Hematopoietic multipotent progenitor cell treated with erythropoietin and hydrocortisone succinate and interleukin-3 and kit ligand, for 17 days (in vitro differentiated cells): ENCODE measurements at places on chromosomes 2 and 18.

DNA sequence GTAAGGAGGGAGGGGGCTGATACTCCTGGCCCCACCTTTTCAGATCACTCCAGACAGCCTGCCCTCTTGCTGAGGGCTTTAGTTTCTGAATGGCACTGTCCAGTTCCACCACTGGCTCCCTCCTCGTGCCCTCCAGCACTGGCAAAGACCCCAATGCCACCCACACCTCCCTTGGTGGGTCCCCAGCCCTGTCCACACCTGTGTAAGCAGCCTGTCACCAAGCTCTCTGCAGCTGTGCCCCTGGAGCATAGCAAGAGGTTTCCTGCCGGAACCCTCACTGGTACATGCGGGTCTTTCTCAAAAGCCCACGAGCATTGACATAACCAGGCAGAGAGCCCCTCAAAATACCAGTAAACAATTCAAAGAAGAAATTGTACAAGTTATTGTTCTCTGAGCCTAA, 17.6 kb upstream of the KIF1A start:
- DNase-seq, result no peak

DNA sequence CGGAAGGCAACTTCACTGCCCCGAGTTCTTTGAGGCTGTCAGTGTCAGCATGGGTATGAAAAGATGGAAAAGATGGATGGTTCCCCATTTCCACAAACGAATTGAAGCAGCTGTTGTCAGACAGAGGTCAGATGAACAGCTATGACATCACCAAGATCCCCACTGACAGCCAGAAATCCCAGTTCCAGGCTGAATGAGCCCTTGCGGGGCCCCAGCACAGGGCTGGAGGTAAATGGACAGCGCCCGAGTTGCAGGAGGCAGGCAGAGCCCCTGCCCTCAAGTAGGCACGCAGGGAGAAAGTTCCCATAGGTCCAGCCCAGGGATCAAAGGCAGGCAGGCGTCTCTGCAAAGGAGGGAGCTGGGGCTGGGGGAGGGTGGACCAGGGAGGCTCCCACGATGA, 169.5 kb upstream of the AGAP1 start:
- DNase-seq, result no peak

GRCh38 chr2:169715379-169716237, 18.0 kb upstream of the KLHL23 start:
- DNase-seq, result peak; percentile 45

GRCh38 chr2:206693399-206694137, 24.6 kb downstream of the DYTN start:
- peak; percentile 61 for DNase-seq

DNA sequence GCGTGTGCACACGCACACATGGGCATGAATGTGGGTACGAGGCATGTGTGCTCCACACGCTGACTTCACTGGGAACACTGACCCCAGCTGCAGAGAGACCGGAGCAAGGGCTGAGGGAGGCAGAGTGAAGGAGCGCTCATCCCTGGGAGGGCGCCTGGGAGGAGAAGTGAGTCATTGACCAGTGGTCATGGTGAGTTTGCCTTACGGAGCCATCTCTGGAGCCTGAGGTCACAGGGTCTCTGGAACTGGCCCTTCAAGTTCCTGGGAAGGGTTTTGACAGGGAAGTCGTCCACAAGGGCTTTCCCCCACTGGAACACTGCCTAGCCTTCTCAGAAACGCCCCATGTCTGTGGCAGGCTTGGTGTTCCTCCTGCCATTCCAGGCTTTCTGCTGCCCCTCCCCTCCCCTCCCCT, 14.3 kb upstream of the TMEM185B start:
- no peak for DNase-seq

DNA sequence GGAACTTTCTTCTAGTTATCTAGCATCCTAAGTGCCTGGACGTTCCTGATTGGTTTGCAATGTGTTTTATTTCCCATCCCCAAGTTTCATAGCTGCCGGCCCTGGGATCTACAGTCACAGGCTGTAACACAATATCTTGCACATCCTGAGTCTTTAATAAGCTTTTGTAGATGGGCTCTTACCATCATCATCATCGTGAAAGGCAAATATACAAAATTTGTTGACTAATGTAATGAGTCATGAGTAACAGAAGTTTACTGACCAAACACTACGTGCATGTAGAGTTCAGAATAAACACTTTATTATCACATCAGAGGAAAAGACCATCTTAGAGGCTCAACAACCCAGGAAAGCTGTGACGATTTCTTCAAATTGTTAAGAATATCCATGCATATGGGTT, 8.1 kb upstream of the TYMS start:
- DNase-seq, result no peak

- no peak for DNase-seq
Measured at GRCh38 chr2:136487421-136487820, 277.9 kb upstream of the THSD7B start.

- peak; percentile 69 for DNase-seq
Measured at GRCh38 chr18:36899289-36899688, 70.4 kb downstream of the KIAA1328 start.

- DNase-seq, result no peak
Measured at GRCh38 chr2:238750212-238750904, 97.5 kb upstream of the TWIST2 start.

- DNase-seq, result no peak
Measured at GRCh38 chr18:44325903-44326635, 354.6 kb upstream of the SETBP1 start.

- DNase-seq, result no peak
Measured at GRCh38 chr2:169712791-169713227, 18.5 kb downstream of the PHOSPHO2 start.

GRCh38 chr2:130834931-130835765, 1.6 kb upstream of the ARHGEF4 start:
- DNase-seq, result no peak

DNA sequence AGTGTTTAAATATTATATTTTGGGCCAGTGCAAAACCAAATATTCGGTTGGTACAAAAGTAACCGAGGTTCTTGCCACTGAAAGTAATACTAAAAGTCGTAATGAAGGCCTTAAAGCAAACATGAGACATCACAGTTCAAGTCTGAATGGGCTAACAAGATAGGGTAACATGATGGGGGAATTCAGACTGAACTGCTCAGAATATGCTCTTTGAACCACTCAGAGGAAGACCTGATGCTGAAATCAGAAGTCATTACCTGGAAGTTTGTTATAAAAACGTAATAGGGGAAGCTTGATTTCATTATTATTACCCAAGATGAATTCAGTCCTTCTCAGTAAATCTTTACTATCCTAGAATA, 26.6 kb downstream of the CDKL4 start:
- no peak for DNase-seq

DNA sequence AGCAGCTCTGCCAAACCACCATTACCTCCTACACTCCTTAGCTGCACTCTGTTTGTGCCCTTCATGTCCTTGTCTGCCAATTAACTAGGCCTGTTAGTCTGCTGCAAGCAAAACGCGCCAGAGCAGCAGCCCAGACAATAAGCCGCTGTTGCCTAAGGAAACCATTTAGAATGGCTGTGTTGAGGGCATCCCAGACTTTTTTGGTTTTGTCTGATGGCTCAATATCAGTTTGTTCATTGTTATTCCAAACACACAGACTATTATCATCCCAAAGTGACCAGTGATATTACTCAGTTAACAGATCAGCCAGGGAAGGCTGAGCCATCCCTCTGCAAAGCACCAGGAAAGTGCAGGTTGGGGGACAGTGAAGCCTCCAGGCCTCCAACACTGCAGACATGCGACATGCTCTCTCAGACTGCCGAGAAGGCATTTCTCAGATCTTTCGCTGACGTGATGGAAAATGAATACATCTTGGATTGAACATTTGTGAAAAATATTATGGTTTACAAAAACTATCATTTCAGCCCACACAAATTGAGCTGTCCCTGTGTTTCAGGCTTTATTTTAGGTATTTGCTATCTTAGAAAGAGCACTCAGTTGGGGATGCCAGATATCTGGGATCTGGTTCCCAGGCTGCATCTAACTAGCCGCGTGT, 182.0 kb upstream of the HNRNPA3 start:
- DNase-seq, result no peak

GRCh38 chr18:45015788-45016128, 335.1 kb downstream of the SETBP1 start:
- no peak for DNase-seq

DNA sequence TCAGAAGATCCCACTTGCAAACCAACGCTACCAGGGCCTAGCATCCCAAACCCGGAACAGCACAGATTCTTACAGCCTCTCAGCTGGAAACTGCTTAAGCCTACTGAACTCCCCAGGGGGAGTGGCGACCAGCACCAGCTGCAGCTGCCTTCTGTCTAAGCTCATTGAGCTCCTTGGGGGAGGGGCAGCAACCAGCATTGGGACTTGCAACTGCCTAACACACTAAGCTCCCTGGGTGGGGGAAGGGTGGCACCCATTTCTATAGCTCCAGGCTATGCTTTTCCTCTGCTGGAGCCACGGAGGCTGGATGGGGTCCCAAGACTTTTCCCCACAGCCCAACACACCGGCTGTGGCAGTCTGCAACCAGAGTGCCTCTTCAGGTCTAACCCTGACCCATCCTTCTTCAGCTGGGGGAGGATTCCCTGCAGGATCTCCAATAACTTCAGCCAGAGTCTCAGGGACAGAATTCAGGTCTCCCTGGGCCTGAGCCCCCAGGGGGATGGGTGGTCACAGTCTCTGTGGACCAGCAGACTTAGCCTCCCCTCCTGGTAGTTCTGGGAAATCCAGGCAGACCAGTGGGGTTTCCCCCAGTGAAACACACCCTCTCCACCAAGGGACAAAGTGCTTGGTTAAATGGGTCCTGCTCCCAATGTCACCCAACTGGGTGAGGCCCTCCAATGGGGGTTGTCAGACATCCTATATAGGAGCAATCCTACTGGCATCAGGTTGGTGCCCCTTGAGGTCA, 45.9 kb upstream of the ITGA4 start:
- no peak for DNase-seq

- no peak for DNase-seq
Measured at GRCh38 chr2:84389794-84390193, 69.3 kb downstream of the SUCLG1 start.

- no peak for DNase-seq
Measured at GRCh38 chr2:7592618-7593140, 675.5 kb downstream of the RNF144A start.

DNA sequence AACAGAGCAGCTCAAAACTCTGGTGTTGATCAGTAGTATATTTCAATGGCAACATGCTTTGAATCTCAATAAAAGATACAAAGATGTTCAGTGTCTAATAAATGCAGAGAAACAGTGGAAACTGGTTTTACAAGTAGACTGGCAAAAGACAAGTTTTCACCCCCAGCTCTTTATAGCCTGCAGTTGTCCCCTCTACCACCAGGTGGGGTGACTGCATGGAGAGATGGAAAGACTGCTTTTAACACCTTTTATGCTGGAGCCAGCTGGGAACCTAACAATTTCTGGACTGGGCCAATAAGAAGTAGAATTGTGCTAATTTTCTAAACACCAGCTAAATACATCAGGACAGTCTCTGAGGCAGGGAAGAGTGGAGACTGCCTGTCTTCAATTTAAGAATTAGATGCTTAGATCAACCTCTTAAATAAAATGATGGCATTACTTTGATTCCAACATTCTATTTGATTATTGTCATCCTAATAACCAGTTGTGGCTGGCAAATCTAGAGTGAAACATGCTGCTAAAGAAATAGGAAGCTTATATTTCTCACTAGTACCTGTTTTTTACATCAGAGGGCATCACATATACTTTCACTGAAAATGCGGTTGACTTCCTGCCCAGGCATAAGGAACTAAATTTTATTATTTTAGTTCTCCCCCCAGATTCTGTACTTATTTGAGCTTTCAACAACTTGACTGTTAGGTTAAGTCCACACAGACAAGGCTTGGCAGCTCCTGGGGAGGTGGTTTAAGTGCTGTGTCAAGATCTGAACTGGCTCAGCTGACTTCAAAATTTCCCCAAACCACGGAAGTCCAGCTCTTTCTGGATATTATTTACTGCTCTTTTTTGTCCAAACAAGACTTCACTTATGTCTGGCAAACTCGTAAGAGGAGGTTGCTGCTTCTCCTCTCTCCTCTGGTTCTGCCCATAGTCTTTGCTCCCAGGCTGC, 140.5 kb downstream of the TPGS2 start:
- peak; percentile 74 for DNase-seq

DNA sequence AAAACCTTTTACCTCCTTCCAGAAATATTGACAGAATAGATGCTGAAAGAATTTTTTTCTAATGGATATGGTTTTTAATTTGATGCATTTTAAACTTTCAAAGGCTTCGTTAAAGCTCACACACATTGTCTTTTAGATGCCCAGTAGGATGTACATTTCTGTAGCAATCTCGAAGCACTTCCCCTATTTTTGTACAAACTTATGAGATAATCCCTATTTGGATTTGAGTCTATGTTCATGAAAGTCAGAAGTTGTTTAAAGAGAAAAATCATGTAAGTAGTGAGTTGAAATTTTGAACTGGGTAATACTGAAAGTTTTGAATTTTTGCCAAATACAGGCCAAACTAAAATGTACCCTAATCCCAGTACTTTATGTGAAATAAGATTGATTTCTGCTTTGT, 38.1 kb upstream of the MMADHC start:
- no peak for DNase-seq

DNA sequence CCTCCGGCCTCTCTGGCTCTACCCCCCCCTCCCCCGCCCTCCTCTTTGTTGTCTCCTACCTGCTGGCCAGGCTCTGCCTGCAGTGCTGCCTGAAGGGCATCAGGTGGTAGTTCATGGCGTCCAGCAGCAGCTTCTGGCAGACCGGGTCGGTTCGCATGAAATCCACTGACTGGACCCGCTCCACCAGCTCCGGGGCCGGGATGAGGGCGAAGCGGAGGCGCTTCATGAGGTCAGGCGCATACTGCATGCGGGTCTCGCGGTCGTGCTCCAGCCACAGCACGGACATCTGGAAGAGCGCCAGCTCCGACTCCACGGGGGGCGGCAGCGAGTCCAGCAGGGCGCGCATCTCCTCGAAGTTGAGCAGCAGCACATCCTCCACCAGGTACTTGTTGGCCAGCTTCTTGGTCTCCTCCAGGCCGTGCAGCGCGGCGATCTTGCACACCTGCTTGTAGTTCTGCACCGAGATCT, 3.2 kb downstream of the KLHL14 start:
- DNase-seq, result no peak

DNA sequence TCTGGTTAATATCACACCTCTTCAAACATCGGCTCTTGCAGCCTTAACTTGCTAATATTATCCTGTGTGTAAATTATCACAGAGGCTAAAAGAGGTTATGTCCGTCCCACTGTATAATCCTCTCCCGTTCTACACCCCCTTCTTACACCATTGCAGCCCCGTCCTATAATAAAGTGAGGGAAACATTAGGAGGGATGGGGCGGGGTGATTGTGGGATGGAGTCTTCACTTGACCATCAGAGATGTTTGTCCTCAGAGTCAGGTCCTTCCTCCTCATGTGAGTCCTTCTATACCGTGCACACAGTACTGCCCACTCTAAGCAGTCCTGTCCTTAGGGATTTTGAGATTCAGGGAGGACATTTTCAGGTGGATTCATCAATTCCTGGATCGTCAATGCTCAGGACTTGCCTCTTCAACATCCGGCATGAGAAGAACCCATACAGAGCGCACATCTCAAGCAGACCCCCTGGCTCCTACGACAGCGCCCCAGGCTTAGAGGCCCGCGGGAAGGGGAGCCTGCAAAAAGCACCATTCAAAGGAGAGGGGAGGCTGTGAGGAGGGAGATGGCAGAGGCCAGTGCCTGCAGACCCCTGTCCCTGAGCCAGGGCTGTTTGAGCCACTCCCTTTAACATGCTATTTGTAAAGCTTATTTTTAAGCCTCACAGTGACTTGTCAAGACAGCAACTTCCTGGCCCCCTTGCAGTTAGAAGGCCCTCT, 42.8 kb upstream of the ASB18 start:
- DNase-seq, result no peak
